ENCODE measurements at places on chromosomes 1 and 21. TPM values are rescaled to one million over a fixed set of nuclear protein-coding genes. Genes with fewer than 3 reads are reported as not detected.

Gene KCTD3
- total RNA-seq: 76.0 TPM

DNA sequence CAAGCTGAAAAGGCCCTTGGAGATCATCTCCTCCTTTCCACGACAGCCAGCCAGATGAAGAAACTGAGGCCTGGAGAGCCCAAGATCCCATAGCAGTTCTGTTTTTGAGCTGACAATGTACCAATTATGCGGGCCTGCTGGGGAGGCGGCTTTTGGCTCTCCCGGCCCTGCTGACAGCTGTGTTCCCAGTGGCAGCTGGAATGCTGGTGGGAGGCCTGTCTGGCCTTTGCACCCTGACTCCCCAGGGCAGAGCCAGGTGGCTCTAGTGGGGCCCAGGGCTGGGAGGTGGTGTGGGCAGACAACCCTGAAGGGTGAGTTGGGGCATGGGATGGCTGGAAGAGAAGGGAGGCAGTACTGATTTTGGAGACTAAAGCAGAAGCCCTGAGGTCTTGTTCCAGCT is 30.7 kb upstream of the WASF2 start:
- H3K4me3 ChIP-seq: no peak overlapping the region
- H3K27ac ChIP-seq: no peak overlapping the region
- no peak for DNase-seq
- H3K36me3 ChIP-seq: no peaks in the 10 kb centered on the region

Gene KCNH1
- total RNA-seq: 0.17 TPM

Gene MAP3K21
- total RNA-seq: 0.51 TPM

Gene RAD54L
- 0.66 TPM for total RNA-seq

GRCh38 chr1:209831615-209832014 is 3.8 kb downstream of the UTP25 start:
- H3K27ac ChIP-seq: peak overlapping the region; percentile 6
- no peaks in the 10 kb centered on the region for H3K27me3 ChIP-seq
- H3K4me1 ChIP-seq: peaks cover 13% of the 10 kb centered on the region
- peak; percentile 63 for DNase-seq

Gene GSTM1
- not detected for total RNA-seq
